ENCODE measurements at places on chromosomes 2 and 18.

GRCh38 chr2:66987733-66988132 is 409.4 kb upstream of the ETAA1 start:
- no peak for DNase-seq

GRCh38 chr2:86788881-86789686 is 1.6 kb downstream of the CD8A start:
- DNase-seq = no peak

GRCh38 chr2:149819356-149819957 is 231.9 kb upstream of the MMADHC start:
- no peak for DNase-seq

GRCh38 chr2:280650-281110 is 7.2 kb downstream of the ALKAL2 start:
- no peak for DNase-seq

DNA sequence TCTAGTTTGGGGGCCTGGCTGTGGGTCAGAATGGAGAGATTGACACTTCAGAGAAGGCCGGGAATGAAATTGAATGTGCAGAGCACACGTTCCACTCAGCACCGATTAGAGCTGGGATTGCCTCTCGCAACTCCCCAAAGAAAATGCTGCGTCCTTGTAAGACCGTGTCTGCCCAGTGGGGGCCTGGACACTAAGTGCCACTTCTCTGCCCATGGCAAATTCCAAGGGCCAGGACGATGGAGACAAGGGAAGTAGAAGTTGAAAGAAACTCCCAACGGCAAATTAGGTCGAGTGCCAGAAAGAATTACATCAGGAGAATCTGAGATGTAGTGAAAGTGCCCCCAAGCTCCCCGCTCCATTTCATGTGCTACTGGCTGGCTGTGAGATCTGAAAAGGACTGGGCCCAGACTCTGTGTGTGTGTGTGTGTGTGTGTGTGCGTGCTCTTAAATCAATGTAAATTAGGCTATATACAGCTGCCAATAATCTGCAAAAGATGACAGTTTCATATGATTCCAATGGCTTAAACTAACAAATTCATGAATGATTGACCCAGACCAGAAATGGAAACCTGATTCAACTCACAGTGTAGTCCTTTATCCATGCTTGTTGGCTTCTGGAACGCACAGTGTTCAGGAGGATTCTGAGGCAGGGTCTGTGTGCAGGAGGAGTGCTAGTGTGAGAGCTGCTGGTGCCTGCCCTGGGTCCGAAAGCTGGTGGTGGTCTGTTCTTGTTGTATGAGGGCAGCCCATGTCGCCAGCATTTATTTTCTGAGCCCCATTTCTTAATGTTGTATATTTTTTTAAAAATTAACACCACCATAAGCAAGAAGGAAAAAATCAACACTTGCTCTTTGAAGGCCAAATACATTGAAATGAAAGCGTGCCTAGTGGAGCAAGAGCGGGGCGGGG is 234.3 kb downstream of the AGAP1 start:
- no peak for DNase-seq

DNA sequence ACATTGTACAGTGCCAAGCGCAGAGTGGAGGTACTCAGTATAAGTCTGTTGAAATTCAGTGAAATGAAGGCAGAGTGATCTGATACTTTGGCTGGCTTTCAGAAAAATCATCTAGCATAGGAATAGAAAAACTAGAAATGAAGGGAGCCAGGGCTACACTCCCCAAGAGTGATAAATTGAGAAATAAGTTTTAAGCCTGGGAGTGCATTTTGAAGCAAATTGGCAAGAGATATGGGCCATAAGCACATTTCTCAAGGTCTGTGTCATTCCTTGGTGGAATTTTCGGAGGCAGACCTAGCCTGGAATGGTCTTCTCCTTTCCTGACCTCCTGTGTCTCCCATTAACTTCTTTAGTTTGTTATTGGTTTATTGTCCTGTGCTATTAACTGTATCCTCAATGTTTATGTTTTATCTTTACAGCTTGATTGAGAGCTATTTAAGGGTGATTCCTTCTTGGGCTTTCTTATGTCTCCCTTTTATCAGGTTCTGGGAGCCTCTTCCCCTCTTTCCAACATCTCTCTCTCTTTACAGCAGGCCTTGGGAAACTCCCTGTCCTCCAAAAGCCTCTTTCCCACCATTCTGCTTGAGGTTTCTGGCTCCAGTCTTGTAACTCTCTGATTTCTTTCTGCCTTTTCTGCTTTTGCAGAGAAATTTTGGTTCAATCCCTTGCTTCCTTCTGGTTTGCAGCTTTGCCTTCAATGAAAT is 649.5 kb downstream of the SLC4A3 start:
- no peak for DNase-seq

- no peak for DNase-seq
Observed at GRCh38 chr18:77124452-77124922, 8.1 kb downstream of the MBP start.
